ENCODE measurements at places on chromosomes 4 and X.

DNA sequence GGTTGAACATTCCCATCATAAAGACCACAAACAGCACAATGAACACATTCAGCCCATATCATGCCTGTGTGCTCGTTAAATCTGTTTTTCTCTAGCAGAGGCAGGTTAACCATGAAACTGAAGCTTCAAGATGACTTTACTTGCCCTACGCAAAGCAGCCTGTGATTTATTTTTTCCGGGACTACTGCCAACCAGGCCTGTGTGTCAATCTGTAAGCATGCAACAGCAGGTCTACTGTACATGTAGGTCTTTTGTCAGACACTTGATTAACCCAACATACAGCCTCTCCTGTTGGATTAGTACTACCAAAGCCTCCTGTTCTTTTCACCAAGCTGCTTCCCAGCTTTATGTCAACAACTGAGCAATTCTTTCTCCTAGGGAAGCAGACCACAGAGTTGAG is 85.5 kb upstream of the ACSL1 start:
- no peak for DNase-seq

- no peak for DNase-seq
These were observed 136.7 kb upstream of the PCDH18 start for GRCh38 chr4:137668885-137669545.

DNA sequence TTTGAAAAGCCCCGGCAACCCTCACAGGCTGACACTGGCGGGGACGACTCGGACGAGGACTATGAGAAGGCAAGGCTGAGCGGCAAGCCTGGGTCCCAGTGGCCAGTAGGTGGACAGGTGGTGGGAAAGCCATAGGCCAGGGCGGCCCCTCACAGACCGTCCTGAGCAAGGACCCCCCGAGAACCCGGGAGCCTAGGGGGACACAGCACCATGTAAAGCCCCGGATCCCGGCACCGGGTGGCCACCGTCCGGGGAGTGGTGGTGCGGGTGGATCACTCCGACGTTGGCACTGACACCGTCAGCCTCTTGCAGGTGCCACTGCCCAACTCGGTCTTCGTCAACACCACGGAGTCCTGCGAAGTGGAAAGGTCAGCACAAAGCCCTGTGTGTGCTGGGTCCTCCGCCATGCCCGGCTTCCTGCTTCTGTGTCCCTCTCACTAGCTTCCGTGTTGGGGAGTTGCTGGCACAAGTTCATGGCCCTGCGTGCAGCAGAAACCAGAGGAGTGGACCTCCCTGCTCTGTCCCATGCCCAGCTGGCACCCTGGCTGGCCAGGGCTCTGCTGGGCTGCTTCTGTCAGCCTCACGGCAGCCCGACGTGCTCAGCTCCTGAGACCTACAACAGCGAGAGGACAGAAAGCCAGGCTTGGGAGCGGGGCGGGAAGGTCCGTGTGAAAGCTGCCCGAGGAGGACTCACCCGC is 11.9 kb upstream of the ADD1 start:
- peak; percentile 61 for DNase-seq

- peak; percentile 67 for DNase-seq
These were observed 1.5 kb upstream of the CPLX1 start for GRCh38 chr4:827209-828081.

- no peak for DNase-seq
These were observed 32.1 kb downstream of the ZGRF1 start for GRCh38 chr4:112604589-112604988.

- no peak for DNase-seq
These were observed 32.1 kb downstream of the ASB5 start for GRCh38 chr4:176236946-176237345.

DNA sequence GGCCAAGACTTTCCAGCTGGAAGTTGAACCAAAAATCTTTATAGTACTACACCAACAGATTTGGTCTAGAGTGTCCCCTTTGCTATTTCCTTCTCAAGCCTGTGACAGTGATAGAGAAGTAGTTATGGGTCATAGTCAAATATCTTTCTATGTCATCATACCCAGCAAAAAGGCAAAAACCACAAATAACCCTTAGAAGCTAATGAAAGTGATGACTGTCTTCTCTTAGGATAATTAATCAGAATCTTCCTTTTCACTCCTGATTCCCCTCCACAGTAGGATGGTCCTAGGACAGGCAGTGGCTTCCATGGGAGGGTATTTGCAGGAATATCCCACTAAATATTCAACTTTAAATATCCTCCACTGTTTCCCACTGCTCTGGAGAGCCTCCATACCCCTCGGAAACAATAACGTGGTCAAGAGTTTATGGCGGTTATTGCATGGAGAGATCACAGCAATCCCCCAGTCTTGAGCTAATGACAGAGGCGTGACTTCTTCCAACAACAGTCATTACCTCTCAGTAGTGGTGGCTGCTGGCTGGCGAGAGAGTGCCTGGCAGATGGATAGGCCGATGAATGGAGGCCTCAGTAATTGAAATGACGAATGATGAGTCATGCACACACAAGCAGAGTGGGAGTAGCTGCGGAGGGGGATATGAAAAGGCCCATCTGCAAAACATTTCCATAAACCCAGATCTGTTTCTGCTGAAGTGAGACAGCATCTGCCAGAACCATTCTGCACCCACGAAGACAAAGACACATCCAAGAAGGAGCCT is 154.9 kb downstream of the STK32B start:
- no peak for DNase-seq

DNA sequence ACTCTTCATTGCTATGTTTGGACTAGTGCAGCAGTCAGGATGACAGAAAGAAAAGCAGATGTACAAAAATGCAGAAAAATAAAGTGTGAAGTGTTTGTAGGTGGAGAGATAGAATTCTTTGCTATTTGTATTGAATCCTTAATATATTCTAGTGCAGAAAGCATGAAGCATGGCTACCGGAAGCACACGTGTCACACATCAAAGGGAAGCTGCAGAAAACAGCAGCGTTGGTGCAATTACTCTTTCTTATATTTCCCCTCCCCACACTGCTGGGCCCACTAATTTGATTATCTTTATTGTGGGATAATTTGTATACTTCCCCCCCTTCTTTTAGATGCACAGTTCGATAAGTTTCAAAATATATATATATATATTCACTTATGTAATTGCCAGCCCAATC is 35.9 kb upstream of the TAPT1 start:
- DNase-seq, result no peak

GRCh38 chr4:83358410-83358809 is 23.8 kb upstream of the HPSE start:
- DNase-seq, result no peak

DNA sequence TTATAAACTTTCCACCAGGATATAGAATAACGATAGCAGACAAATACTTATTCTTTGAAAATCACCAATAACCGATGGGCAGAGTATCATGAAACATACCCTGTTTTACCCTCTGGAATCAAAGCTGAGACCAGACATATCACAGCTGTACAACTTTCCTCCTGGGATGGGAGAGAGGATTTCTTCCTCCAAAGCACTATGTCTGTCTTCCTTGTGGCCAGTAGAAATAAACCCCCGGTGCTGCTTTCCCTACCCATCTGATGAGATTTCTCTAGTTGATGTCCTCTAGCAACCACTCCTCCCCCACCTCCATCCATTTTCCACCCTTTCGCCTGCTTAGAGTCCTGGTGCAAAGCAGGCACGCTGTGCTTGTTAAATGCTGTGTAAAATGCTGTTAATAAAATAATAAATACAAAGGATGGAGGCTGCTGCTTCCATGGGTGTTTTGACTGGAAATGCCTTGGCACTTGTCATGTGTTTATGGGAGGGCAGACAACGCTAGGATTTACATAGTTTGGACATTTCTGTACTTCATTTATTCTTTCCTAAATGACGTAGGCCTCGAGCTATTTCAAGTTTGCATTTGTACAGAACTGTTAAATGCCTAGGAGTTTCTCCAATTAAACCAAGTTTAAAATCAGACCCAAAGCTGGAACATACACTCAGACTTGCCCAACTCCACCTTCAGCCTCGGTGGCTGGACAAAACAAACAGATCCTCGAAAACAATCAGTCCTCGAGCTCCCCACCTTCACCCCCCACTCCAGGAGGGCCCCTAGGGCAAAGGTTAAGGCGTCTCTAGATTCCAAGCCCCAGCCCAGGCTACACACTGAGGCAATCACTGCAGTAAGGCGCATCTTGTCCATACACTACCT is 10.1 kb downstream of the BCOR start:
- DNase-seq, result no peak

DNA sequence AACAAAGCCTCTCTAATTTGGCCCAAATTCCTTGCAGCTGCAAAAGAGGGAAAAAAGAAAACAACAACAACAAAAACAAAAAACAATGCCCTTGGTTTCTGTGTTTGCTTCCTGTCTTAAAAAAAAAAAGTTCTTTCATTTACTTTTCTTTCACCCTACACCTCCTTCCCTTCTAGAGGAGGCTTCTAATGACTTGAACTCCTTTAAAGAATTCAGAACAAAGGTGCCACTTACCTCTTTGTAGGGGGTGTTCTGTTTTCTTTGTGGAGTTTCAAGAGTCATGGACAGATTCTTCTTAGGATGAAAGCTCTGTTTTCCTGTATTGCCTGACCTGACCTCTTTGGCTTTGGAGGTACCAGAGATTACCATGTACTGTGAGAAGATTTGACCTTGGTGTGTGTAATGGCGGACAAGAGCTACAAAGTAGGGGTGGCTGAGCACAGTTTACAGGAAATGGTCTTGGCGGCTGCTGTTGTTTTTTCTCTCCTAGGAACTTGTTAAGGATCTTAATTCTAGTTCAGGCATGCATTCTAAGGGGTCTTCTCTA is 72.4 kb upstream of the S100G start:
- DNase-seq, result no peak

DNA sequence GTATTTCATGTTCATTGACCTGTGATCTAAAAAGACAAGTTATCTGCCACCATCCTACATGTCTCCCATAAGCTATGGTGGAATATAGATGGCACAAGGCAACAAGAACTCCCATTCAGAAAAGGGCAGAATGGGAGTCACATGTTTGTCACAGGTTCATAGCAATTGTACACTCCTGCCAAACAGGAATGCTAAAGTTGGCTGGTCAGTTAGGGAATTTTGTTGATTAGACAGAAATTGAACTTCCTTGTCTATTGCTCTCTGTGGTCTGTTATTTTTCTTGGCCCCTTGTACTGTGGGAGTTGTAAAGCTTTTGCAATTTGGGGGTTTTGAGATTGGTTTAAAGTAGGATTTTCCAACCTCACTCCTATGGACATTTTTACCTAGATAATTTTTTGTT is 101.7 kb upstream of the SOD3 start:
- DNase-seq, result no peak

GRCh38 chr4:140044337-140044902 is 109.6 kb downstream of the MAML3 start:
- no peak for DNase-seq

- DNase-seq, result no peak
These were observed 25.3 kb downstream of the HOPX start for GRCh38 chr4:56655627-56656345.

DNA sequence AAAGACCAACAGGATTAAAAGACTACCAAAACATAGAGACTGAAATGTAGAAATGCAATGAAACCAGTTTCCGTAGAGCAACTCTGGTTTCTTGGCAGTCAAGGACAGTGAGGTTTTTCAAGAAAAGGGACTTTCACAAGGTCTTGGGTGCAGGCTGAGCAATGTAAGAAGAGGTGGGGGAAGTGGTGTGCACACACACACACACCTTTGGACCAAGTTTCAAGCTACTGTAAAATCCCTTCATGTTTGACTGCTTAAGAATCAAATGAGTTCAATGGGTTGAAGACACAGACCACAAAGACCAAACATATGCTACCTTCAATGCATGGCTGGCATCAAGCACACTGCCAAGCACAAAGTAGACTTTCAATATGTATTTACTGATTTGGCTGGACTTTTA is 17.8 kb upstream of the MCF2 start:
- no peak for DNase-seq

DNA sequence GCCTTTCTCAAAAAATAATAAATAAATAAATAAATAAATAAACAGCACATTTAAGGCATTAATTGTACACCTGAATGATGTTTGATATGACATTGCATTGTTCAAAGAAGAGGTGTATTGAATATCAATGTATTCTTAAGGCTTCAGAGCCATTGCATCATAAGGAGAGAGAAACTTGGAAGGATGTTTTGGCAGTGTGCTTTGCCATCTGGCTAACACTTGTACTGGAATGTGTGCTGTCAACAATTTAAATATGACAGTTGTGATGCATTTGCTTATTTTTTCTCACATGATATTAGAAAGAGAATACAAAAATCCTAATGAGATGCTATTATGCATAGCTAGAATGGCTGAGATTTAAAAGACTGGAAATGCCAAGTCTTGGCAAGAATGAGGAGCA is 67.8 kb downstream of the FAM133A start:
- DNase-seq, result no peak

DNA sequence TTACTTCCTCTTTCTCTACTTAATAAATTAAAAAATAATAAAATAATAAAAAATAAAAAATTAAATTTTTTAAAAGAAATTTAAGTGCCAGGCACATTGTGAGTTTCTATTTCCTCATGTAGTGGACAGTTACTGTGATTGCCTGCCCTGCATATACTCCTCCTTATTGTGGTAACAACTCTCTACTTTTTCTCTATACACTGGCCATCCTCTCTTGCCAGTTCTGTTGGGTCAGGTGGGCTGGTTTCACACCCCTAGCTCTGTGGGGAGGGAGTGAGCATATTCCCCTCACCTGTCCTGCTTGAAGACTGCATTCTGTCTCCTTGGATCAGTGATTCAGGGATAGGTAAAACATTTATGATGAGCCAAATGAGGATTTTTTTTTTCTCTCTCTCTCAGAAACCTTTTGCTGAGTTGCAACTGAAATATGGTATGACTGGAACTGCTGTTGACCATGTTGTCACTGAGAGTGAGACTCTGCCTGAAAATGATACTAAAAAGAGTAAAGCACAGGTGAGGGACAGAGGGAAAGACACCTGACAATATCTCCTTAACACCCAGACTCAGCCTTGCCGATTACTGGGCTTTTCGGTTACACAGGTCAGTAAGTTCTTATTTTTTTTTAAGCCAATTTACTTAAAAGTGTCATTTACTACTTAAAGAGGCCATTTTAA is 37.2 kb downstream of the CXXC4 start:
- no peak for DNase-seq

- DNase-seq, result no peak
These were observed 60.2 kb downstream of the CHRNA9 start for GRCh38 chr4:40395166-40395900.

DNA sequence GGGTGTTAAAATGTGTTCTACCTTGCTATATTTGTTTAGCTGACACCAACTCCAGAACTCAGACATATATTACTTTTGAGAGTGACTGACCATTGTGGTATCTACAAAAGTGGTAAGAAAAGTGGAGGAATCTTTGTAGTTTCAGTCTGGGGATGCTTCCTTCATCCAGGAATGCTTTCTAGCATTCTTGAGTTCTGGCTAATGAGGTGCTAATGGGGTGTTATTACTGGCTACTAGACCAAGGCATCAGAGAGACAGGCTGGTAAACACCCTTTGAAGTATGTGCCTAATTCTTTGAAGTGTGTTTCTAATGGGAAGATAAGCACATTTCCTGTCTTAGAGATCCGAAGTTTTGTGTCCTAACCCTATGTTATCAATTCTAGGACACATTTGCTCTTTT is 310.4 kb downstream of the SPRY1 start:
- no peak for DNase-seq

GRCh38 chrX:148534291-148534690 is 33.9 kb downstream of the AFF2 start:
- no peak for DNase-seq

GRCh38 chr4:14064984-14065383 is 437.5 kb upstream of the BOD1L1 start:
- no peak for DNase-seq

GRCh38 chrX:154011376-154012335 is 8.0 kb downstream of the IRAK1 start:
- no peak for DNase-seq

GRCh38 chrX:109372716-109373115 is 109.2 kb downstream of the GUCY2F start:
- no peak for DNase-seq

- no peak for DNase-seq
These were observed 3.3 kb downstream of the PCDH10 start for GRCh38 chr4:133152330-133152821.
